ENCODE measurements at places on chromosomes 5 and 9.

DNA sequence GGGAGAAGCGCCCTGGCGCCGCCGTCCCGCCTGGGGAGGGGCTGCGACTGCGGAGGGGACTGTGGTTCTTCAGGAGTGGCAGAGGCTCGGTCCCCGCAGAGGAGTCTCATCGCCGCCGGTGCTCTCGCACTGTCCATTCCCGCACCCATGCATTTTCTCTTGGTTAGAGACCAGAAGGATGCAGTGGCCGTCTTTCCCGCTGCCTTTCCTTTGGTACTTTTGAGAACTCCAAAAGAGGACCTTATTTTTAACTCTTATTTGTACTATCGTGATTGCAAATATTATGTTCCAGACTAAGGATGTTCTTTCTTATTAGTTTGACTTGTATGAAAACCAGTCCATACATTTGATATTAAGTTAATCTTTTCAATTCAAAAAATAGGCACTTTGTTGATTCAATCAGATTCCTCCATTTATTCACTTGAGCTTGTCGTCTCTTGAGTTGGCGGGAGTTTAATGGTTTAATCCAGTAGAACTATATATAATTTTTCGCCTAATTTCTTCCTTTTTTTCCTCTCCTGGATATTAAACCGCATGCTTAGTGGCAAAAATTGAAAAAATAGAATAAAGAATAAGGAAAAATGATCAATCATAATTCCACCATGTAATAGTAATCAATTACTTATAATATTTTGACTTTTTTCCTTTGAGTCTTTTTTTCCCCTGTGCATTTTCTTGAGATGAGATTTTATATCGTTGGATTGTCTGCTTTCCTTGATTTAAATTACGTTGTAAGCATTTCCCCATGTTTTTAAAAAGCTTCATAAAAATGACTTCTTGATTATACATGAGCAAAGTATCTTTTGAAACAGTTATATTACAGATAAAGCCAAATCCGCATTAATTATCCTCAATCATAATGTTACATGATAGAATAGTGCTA is 861 bp downstream of the ZFYVE16 start:
- no peak for DNase-seq

DNA sequence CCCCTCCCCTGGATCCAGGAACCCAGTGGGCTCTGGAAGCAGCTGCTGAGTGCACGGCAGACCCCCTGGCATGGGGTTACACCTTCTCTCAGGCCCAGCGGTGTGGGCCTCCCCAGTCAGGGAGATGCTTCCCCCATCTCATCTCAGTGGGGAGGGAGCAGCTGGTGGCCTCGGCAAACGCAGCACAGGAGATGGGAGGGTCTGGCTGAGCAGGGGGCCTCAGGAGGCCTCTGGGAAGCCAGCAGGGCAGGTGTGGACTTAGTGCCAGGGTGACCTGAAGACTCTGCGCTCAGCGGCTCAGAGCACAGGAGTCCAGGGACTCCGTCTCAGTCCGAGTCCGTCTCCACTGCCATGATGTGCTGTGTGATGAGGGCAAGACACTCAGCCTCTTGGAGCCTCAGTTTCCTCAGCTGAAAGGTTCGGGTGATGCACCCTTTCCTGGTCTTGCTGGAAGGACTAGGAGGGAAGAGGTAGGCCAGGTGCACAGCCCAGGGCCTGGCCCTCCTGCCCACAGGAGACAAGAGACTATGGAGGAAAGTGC is 100.6 kb downstream of the GTF3C4 start:
- DNase-seq, result no peak

DNA sequence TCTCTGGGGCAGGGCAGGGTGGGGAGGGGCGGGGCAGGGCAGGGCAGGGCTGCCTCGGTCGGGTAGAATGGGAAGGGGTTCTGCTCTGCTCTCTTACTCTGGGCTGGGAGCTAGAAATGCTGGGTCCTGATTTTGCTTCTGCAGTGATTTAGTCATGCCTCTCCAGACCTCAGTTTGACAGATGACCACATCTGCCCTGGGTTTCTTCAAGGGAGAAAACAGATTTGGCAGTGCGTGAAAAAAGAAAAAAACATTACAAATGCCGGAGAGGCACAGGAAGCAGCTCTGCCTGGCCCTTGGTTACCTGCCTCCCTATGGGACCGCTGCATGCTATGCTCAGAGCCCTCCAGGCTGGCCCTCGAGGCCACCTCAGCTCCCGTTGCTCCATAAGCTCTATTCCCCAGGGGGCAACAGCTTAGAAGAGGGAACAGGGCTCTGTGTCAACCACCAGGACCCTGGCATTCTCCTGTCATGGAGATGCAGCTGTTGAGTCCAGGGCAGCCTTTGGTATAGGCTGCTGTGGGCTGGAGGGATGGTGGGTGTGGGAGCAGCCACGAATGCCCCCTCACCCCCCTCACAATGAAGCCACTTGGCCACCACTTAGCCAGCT is 53.2 kb upstream of the UBTD2 start:
- DNase-seq, result no peak

- DNase-seq, result no peak
Observed at GRCh38 chr9:77588271-77588937, 59.7 kb downstream of the GNA14 start.

DNA sequence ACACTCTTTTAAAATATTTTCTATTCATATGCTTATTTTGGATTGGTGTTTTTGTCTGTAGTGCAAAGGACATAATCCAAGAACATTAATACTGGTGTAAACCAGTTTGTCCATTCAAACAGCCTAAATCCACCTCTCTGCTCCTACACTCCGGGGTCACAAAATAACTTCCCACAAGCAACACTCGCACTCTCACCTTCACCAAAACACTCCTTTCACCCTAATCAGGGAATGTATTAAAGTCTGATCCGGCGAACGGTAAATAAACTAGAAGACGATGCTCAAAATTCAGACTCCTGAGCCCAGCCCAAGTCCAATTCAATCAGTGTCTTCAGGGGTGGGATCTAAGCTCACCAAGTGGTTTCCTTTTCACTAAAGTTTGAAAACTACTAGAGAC is 649 bp downstream of the AP3B1 start:
- no peak for DNase-seq

GRCh38 chr5:63032343-63032742 is 453.7 kb downstream of the LRRC70 start:
- DNase-seq, result no peak

Measured in T-cell (primary cell).